ENCODE measurements at places on chromosomes 11 and 22.

GRCh38 chr11:95727111-95727510, 62.5 kb downstream of the FAM76B start:
- DNase-seq: no peak

- DNase-seq: no peak
Measured at GRCh38 chr11:69650081-69650831, 9.3 kb downstream of the CCND1 start.

- DNase-seq: no peak
Measured at GRCh38 chr11:16007514-16007913, 348.8 kb downstream of the SOX6 start.

- DNase-seq: no peak
Measured at GRCh38 chr22:41238570-41239442, 1.9 kb downstream of the CHADL start.

DNA sequence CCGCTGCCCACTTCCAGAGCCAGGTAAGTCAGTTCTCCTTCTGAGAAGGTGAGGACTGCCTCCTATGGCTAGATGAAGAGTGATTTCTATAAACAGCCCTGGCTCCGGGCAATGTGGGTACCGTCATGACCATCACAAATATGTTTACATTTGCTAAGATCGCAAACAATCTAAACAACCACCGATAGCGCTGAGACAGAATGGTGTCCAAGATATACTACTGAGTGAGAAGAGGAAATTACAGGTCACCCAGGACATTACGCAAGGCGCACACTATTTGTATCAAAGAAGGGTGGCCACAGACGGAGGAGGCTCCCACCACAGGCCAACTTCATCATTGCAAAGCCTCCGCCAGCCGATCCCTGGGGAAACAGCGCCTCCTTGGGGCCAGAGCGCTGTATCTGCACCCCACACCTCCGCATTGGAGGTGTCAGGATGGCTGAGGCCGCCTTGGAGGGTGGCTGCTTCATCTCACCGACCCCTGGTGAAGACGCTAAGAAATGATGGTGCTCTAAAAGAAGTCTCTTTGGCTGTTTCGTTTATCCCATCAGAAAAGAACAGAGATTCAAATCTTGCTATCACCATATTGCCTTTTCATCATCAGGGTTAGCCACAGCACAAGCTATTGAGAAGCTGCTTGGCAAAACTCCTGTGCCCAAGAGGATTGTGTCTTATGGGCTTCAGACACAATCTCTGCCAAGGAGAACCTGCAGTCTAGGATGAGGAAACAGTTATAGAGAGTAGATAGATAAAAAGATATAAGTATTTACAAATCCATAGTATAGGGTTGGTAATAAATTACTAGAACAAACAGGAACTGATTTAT, 12.3 kb upstream of the ASRGL1 start:
- peak; percentile 87 for DNase-seq

GRCh38 chr22:33582822-33583400, 337.4 kb downstream of the LARGE1 start:
- DNase-seq: no peak

DNA sequence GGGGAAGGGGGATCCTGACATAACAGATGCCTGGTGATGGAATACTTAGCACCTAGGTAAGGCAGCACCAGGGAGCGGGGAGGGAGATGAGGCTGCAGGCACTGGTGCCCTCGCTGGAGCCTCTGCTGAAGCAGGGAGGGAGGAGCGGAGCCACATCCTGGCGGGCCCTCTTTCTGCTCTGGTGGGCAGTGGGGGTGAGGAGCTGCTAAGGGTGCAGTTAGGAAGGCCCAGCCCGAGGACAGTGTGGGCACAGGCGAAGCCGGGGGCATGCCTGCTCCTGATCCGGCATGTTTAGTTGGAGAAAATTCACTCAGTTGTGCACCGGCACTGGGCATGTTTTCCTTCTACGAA, 83.9 kb downstream of the MED15 start:
- DNase-seq: no peak

- no peak for DNase-seq
Measured at GRCh38 chr22:47245786-47246185, 483.3 kb downstream of the TBC1D22A start.

- DNase-seq: no peak
Measured at GRCh38 chr11:22194306-22194705, 1.4 kb downstream of the ANO5 start.

- no peak for DNase-seq
Measured at GRCh38 chr11:1338201-1339065, 29.0 kb upstream of the TOLLIP start.

DNA sequence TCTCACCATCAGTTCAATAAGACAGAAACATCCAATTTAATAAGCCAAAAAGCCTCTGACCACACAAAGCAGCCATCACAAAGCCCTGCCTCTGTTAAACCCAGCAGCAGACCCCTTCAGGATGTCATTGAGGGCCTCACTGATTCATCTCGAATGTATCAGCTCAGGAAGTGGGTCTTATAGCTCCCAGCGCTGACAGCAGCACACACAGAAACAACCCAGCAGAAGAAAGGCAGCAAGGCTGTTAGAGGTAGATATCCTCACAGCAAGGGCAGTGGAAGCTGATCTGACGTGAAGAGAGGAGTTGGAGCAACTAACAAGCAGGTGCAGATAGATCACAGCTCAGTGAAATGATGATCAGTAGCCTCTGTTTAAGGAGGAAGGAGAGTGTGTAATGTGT, 86.2 kb upstream of the NCAM1 start:
- no peak for DNase-seq

DNA sequence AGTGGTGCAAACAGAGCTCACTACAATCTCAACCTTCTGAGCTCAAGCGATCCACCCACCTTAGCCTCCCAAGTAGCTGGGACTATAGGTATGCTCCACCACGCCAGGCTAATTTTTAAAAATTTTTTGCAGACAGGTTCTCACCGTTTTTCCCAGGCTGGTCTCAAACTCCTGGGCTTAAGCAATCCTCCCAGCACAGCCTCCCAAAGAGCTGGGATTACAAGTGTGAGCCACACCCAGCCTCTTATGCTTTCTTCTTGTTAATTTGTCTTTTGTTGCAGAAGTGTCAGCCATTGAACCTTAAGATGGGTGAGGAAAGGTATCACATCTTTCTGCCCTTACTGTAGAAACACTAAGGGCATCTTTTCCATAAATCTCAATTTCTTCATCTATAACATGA, 34.9 kb downstream of the DENND5A start:
- DNase-seq: no peak

- no peak for DNase-seq
Measured at GRCh38 chr11:98069861-98070260, 950.9 kb upstream of the CNTN5 start.

DNA sequence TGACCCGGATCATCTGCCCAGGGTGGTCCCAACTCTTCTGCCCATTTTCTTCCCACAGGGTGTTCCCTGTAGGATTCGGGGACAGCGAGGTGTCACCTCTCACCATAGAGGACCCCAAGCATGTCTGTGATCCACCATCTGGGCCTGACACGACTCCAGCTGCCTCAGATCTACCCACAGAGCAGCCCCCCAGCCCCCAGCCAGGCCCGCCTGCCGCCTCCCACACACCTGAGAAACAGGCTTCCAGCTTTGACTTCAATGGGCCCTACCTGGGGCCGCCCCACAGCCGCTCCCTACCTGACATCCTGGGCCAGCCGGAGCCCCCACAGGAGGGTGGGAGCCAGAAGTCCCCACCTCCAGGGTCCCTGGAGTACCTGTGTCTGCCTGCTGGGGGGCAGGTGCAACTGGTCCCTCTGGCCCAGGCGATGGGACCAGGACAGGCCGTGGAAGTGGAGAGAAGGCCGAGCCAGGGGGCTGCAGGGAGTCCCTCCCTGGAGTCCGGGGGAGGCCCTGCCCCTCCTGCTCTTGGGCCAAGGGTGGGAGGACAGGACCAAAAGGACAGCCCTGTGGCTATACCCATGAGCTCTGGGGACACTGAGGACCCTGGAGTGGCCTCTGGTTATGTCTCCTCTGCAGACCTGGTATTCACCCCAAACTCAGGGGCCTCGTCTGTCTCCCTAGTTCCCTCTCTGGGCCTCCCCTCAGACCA, 24.0 kb downstream of the CSF2RB start:
- DNase-seq: no peak

DNA sequence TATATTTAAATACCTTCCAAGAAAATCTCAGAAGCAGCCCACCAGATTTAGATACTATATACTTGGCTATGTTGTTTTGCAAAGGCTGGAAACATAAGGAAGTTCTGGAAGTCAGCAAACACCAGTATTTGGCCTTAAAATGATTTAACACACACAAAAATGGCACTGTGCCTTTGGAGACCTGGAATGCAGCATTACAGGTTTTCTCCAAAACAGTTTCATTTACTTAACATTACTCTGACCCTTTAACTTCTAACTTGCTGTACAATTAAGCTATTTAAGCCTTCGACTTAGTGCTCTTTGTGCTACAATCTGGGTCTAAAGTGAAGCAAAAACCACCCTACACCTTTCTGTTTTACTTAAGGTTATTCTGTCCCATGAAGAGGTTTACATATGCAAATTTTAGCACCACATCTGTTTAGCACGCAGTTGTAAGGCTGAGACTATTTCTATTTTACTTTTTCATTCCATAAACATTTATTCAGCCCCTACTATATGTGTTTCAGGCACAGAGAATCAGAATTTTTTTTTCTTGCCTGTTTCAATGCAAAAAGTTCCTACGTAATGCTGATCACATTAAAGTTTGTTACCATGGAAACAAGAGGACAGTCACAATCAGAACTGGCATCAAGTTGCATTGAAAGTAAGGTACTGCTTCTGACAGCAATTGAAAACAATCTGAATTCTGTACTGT, 70.3 kb downstream of the MAML2 start:
- no peak for DNase-seq

DNA sequence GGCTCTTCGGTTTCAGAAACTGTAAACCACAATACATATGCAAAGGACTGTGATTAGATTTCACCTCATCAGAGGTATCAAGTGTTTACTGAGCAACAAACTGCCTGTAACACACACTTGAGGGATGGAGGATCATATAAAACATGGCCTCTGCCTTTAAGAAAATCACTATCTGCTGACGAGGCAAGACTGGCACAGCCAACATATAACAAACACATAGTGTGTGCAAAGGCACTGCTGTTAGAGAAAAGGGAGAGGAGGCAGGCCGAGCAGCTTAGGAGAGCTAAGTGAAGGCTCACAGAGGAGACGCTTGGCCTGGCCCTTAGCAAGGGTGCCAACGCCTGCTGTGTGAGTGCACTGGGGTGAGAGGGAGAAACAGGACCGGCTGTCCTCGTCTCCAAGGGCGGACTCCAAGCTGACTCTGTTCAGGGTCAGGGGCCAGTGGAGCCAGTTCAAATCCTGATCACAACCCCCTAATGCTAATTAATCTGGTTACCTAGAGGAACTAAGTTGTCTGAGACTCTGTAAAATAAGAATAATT, 48.2 kb downstream of the LRFN4 start:
- no peak for DNase-seq

DNA sequence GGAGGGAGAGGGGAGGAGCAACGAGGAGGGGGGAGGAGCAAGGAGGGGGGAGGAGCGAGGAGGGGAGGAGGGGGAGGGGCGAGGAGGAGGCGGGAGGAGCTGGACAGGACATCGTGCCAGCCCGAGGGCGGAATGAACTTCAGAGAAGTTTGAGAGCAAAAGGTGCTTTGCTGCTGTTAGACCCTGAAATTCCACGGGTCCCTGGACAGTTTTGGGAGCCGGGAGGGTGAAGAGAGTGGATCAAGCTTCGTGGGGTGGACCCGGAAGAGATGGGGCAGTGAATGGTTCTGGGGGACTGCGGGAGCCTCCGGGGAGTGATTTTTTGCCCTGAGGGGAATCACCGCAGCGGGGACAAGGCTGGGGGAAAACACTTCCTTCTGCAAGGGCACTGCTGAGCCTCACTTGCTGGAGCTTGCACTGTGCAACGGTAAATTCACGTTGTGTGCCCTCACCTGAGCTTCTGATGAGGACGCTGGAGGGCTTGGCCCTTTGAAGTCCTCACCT, 10.7 kb upstream of the NLRP6 start:
- DNase-seq: peak; percentile 76

- no peak for DNase-seq
Measured at GRCh38 chr11:93484716-93485115, 58.5 kb downstream of the SMCO4 start.

GRCh38 chr22:21970037-21970799, 12.4 kb downstream of the TOP3B start:
- DNase-seq: no peak

- no peak for DNase-seq
Measured at GRCh38 chr11:71538666-71538990, 803 bp downstream of the KRTAP5-8 start.

GRCh38 chr11:68798221-68798813, 43.4 kb downstream of the CPT1A start:
- peak; percentile 74 for DNase-seq

- DNase-seq: no peak
Measured at GRCh38 chr22:48337957-48338792, 1489.5 kb downstream of the BRD1 start.

GRCh38 chr11:17552041-17552355, 4.9 kb downstream of the OTOG start:
- no peak for DNase-seq

DNA sequence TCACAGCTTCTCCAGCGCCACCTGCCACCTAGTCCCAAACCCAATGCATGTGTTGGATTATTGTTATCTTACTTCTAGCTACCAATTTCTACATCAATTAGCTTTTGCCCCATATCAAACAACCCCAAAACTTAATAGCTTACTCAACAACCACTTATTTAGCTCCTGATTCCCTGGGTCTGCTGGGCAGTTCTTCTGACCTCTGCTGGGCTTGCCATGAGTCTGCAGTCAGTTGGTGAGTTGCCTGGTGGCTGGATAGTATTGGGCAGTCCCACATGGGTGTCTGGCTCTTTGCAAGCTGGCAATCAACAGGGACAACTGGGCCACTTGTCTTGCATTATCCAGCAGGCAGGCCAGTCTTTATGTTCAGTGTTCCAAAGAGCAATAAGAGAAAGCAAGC, 13.6 kb upstream of the MS4A15 start:
- no peak for DNase-seq

DNA sequence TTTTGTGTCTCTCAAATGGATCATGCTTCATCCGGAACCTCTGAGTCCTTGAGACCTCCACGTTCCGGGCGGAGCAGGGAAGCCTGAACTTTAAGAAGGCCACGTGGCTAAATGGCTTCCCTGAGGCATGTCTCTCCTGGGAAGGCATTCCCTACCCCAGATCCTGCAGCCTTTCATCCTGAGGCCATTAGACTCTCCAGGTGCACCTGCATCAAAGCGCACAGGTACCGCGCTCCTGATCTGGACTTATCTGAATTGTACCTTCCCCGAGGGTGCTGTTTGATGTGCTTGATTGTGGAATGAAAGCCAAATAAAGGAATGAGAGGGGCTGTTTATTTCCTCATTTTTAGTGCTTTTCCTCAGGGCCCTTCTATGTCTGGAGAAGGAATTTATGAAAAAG, 22.5 kb downstream of the C22orf31 start:
- no peak for DNase-seq
